GM13977 (cell line): ENCODE measurements at places on chromosomes 12 and 14.
A peak's percentile ranks its signal among the peaks of the same experiment; 100 is the strongest.

GRCh38 chr14:78359581-78359980 is 189.4 kb downstream of the NRXN3 start:
- no peak for DNase-seq

DNA sequence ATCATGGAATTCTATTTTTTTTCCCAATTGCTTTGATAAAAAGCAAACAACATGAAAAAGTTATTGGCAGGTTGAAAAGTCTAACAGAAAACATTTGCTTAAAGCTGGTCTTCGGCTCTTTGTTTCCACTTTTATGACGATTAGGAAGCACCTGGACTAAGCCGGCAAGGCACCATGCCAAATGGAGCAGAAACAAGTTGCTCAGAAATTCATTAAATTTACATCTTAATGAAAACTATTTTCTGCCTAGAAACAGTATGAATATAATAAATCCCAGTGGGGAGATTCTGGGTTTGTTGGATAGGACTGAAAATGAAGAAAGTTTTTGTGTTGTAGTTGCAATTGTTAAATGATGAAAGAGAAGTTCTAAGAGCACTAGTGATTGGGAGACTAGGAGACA is 51.4 kb upstream of the OR9K2 start:
- no peak for DNase-seq

DNA sequence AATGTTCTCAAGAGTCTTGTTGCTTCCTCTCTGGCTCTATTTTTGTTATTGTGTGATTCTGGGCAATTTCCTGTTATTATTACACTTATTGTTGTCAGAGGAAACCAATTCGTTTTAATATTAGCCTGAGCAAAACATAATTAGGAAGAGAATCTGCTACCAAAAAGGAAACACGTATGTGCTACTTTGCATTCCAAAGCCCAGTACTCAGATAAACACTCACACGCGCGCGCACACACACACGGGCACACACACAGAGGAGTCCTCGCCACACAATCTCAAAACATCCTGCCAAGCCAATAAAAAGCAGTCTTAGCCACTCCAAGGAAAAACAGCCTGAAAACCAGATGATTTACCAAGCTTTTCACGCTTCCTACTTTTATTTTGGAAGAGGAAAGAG is 400.7 kb downstream of the NUAK1 start:
- DNase-seq: no peak

DNA sequence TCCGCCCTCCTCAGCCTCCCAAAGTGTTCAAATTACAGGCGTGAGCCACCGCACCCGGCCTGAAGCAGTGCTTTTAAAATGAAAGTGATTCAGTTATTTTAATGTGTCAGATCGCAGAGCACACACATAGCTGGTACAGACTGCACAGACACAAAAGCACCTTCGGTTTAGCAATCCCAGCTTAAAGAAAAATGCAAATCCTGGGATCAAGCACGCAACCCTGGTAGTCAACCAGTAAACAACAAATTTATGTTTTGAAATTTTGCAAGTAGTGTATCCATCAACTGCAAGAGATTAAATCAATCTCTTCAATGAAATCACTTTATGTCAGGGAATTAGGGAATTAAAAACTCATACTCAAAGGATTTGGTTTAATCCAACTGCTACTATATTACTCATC is 28.4 kb downstream of the SLC38A1 start:
- no peak for DNase-seq

DNA sequence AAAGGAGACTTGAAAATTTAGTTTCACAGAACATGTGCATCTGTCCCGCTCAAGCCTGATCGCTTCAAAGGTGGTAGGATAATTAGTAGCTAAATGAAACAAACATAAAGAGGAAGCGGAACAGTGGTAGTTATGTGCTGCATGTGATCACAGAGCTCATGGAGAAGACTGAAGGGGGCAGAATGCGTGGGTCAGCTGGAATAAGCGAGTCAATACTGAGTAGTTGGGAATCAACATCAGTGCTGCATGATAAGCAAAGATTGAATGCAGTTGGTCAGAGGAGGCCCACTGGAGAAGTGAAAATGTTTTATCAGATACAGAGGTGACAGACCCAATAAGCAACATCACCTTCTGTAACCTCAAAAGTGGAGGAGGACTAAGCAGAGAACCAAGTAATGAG is 95.1 kb upstream of the RFX4 start:
- DNase-seq: no peak

DNA sequence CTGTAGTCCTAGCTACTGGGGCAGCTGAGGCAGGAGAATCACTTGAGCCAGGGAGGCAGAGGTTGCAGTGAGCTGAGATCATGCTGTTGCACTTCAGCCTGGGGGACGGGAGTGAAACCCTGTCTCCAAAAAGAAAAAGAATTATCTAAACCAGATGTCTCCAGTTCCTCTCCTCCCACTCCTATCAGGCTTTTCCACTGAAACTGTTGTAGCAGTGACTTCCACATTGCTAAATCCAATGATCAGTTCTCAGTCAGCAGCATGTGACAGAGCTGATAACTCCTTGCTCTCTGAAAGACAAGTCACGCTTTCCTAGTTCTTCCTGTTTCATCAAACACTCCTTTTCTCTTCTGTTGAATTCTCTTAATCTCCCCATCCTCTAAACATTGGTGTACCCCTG is 8.6 kb downstream of the SLC38A6 start:
- no peak for DNase-seq

DNA sequence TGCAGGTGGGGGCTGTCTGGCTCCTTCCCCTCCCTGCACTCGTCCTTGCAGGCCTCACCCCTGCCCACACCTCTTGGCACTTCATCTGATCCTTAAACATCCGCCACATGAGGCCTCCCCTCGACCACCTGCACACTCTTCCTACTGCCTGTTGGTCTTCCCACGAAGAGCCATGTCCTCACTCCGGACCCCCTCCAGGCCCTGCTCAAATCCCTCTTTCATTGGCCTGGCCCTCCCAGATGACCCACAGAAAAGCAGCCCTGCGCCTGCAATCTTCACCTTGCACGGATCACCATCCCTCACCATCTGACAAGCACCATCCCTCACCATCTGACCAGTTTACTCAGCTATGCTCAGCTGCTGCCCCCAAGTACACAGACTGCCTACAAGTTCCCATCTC is 193.6 kb downstream of the BCL11B start:
- DNase-seq: no peak

GRCh38 chr14:22466491-22466890 is 122.5 kb downstream of the DAD1 start:
- DNase-seq: peak; percentile 51

GRCh38 chr14:20609215-20610001 is 18.2 kb upstream of the RNASE12 start:
- DNase-seq: peak; percentile 78

GRCh38 chr14:26709019-26709418 is 111.2 kb upstream of the NOVA1 start:
- DNase-seq: no peak

GRCh38 chr12:19430988-19431387 is 8.3 kb upstream of the AEBP2 start:
- no peak for DNase-seq

GRCh38 chr12:67534681-67535080 is 113.9 kb upstream of the DYRK2 start:
- DNase-seq: no peak

DNA sequence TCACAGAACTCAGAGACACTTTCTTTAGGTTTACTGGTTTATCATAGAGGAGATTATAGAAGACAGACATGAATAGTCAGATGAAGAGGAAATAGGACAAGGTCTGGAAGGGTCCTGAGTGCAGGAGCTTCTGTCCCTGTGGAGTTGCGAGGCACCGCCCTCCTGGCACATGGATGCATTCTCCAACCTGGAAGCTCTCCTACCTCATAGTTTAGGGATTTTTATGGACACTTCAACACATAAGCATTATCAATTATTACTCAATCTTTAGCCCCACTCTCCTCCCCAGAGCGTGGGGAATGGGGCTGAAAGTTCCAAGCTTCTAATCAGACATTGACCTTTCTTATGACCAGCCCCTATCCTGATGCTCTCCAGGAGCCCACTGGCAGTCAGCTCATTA is 12.6 kb upstream of the KRT7 start:
- DNase-seq: no peak

- DNase-seq: no peak
Observed at GRCh38 chr14:36627981-36628380, 33.7 kb upstream of the PAX9 start.

DNA sequence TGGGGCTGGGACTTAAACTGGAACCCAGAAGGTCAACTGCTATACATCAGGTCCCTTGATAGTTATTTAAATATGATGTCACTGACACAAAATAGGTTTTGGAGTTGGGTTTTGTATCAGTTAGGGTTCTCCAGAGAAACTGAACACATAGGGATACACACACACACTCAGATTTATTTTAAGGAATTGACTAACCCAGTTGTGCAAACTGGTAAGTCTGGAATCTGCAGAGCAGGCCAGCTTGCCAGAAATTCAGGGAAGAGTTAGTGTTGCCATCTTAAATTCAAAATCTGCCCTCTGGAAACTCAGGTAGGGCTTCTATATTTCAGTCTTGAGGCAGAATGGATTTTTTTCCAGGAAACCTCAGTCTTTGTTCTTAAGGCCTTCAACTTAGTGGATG is 36.9 kb downstream of the MAPK1IP1L start:
- no peak for DNase-seq

DNA sequence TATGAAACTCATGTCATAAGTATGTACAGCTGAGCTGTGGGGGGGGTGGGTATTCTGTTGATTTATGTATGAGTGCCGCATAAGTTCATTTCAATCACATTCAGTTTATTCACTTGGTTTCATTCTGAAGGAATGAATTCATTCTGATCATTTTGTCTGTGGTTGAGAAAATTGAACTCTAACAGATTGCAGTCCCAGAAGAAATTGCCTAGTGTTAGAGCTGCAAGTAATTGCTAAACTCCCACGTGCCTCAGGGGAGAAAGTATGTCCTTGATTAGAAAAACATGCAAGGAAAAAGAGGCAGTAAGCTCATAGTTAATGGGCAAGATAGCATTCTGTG is 442.4 kb upstream of the MGAT4C start:
- DNase-seq: no peak

- DNase-seq: no peak
Observed at GRCh38 chr12:90254796-90255195, 546.2 kb upstream of the ATP2B1 start.

- no peak for DNase-seq
Observed at GRCh38 chr12:55845785-55846496, 3.2 kb upstream of the MMP19 start.

DNA sequence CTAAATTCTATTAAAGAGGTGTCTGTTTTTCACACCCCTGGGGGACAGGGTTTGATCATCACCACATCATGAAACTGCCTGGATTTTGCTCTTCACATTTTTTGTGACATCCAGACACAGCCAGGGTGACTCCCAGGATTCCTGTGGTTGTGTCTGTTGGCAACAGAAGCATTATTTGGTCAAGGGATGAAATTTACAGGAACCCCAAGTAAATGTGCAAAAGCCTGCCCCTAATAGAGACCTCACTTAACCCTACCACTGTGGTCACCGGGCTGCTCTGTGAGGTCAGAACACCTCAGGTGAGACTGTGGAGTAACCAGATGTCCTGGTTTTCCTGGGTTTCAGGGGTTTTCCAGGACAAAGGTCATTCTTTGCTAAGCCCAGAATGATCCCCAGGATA is 103.8 kb downstream of the DAD1 start:
- no peak for DNase-seq

- no peak for DNase-seq
Observed at GRCh38 chr14:73003681-73004080, 23.2 kb downstream of the ZFYVE1 start.

GRCh38 chr14:60632257-60632656 is 17.0 kb downstream of the SIX1 start:
- DNase-seq: no peak

GRCh38 chr14:71380271-71380670 is 473.0 kb downstream of the PCNX1 start:
- no peak for DNase-seq

DNA sequence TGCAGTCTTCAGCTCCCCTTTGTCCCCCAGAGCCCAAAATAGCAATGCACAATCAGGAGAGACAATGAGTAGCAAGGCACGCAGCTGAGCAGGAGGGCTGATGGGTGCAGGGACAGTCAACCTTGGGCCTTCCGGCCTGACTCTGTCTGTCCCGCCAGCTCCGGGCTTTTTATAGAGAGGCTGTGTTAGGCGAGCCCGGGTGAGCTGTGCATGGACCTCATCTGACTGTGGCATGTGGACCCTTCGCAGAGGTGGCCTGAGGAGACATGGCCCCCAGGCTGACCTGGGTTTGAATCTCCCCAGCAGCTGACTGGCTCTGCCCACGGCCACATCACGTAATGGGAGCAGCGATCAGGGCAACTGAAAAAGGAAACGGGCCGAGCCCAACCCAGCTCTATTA is 177.9 kb downstream of the TSPAN9 start:
- DNase-seq: no peak

DNA sequence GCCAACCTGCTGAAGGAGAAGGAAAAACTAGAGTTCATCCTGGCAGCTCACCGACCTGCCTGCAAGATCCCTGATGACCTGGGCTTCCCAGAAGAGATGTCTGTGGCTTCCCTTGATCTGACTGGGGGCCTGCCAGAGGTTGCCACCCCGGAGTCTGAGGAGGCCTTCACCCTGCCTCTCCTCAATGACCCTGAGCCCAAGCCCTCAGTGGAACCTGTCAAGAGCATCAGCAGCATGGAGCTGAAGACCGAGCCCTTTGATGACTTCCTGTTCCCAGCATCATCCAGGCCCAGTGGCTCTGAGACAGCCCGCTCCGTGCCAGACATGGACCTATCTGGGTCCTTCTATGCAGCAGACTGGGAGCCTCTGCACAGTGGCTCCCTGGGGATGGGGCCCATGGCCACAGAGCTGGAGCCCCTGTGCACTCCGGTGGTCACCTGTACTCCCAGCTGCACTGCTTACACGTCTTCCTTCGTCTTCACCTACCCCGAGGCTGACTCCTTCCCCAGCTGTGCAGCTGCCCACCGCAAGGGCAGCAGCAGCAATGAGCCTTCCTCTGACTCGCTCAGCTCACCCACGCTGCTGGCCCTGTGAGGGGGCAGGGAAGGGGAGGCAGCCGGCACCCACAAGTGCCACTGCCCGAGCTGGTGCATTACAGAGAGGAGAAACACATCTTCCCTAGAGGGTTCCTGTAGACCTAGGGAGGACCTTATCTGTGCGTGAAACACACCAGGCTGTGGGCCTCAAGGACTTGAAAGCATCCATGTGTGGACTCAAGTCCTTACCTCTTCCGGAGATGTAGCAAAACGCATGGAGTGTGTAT is 2.4 kb downstream of the FOS start:
- DNase-seq: no peak

DNA sequence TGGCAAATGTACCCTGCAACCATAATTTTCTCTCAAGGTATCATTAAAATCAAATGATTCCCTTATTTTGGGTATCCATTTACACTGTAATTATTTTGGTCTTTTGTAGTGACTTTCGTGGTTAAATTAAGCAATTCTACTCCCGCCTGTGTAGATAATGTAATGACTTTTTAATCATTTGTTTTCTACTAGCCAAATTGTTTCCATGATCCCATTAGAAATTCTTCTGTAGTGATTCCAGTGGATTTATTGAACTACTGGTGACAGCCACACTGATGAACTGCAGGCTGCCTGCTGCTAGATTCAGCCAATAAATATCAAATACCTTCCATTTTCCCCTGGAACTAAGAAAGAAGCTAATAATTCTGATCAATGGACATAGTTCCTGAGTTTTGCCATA is 96.0 kb downstream of the WIF1 start:
- no peak for DNase-seq

- peak; percentile 60 for DNase-seq
Observed at GRCh38 chr12:120584343-120585149, 3.3 kb upstream of the POP5 start.
